ENCODE measurements at places on chromosomes 3 and 15.

DNA sequence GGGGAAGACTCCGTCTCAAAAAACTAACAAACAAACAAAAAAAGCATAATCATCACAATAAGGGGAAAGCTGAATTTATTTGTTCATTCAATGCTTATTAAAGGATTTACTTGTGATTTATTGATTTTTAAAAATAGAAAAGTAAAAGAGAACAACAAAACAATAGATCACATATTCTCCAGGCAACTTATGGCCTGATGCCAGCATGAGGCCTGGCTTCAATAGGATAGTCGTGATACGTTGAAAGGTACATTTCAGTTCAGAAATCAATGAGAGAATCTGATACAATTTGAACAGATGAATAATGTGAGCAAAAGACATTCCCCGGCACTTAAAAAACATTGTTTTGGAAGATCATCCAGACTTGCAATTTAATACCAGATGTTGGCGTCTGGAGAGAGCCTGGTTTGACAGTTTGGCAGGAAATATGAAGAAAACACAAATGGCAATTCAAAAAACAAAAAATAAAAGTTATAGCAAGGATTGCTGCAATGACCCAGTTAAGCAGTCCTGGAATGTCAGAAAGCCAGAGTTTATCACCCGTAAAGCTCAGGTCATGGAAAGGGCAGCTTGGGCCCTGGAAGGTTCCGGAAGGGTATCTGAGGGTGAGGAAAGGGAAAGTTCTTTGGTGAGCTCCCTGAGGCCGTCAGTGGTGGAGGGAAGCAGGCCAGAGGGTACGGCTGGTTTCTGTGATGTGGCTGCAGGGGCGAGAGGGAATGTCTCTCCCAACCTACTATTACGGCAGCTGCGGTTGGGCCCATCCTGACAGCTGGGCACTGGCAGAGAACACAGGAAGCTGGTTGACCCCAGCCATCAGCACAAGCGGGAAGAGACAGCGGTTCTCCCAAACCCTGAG, 230.2 kb upstream of the HES1 start:
- no peak for DNase-seq

- no peak for DNase-seq
Observed at GRCh38 chr3:32297366-32297765, 58.9 kb downstream of the CMTM8 start.

DNA sequence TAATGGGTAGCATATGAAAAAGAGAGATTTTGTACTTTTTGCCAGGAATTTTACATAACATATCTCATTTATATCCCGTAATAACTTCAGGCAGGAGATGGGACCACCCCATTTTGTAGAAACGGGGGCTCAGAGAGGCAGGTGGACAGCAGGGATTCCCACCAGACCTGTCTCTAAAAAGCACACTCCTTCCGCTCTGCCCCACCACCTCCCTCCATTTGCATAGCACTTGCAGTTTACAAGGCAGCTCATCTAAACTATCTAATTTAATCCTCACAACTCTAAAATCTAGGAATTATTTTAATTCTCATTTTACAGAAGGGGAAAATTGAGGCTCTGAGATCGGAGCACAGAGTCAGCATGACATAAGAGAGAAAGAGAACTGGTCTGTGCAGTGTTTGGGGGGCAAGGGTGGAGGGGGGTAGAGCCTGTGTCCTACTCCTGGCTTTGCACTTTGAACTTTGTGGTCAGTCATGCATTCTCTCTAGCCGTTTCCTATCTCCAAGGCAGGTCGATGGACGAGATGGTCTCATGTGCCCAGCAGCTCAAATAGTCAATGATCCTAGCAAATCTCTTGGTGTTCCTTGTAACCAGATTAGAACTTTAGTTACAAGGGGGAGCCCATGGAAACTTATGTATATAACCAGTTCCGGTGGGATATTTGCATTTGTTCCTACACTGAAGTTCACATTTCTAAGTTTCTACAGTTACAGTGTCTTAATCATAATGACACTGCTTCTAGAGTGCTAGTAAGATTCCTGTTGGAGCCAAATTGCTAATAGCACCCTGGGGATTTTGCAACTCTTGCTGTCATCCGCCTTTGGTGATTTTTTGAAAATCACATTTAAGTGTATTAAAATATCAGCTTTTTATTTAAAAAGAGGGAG, 18.6 kb downstream of the CRYGS start:
- no peak for DNase-seq

- no peak for DNase-seq
Observed at GRCh38 chr3:29311795-29312194, 30.9 kb downstream of the RBMS3 start.

GRCh38 chr15:38872732-38873131, 308.1 kb upstream of the RASGRP1 start:
- no peak for DNase-seq

All from fibroblast of pulmonary artery (primary cell).